ENCODE measurements at places on chromosomes 3 and 15.
A peak's percentile ranks its signal among the peaks of the same experiment; 100 is the strongest.

DNA sequence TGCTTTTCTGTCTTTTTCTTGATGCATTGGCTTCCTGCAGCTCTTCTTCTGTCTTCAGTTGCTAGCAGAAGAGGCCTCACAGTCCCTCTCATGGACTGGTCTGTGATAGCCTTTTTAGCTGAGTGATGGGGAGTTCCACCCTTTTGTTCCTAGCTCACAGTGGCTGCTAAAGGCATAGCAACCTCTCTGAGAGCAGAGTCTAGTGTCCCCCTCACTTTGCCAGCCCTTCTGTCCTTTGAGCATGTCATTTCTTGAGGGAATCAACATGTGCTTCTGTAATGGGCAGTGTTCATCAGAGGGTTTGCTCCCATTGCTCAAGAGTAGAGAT, 44.4 kb downstream of the GAP43 start:
- no peak for DNase-seq

GRCh38 chr15:39226169-39226937, 354.5 kb upstream of the THBS1 start:
- DNase-seq: no peak

GRCh38 chr3:126659915-126660886, 5.3 kb upstream of the TXNRD3 start:
- DNase-seq: no peak

- no peak for DNase-seq
These were observed 824 bp upstream of the CILP start for GRCh38 chr15:65212097-65212496.

DNA sequence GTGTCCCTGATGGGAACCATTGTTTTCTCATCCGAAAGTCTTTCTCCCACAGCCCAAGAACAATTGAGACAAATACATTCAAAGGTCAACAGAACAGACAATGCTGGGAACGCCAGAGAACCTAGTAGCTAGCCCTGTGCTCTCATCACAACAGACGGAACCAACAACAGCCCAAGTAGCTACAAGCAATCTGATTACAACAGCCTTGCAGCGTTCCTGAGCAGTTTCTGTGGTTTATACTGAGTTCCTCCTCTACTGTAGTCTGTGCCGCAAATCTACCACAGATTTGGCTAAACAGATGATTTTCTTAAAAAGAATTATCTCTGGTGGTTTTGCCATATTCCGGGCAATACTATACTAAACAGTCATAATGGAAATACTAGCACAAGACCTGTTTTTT, 435.6 kb downstream of the MECOM start:
- DNase-seq: no peak

- peak; percentile 75 for DNase-seq
These were observed 30.7 kb upstream of the ST3GAL6 start for GRCh38 chr3:98732286-98733052.

DNA sequence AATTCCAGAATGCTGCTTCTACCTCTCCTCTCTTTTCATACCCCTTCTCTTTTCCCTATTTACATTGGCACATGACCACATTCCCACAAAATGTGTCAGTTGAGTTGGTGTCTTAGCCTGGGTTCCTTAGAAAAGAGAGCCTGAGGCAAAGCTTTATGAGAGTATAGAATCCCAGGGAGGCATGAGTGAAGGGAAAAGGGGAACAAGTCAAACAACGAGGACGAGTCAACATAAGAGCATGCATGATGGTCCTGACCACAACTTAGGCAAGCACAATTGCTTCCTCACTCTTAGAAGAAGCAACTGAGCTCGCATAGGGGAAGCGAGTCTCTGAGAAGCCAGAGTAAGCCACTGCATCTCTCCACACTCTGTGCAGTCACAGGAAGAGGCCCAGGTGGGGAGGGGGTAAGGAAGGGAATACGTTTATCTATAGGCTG, 15.4 kb upstream of the ZNF774 start:
- DNase-seq: no peak

- no peak for DNase-seq
These were observed 30.3 kb downstream of the TCF12 start for GRCh38 chr15:56948764-56949101.

DNA sequence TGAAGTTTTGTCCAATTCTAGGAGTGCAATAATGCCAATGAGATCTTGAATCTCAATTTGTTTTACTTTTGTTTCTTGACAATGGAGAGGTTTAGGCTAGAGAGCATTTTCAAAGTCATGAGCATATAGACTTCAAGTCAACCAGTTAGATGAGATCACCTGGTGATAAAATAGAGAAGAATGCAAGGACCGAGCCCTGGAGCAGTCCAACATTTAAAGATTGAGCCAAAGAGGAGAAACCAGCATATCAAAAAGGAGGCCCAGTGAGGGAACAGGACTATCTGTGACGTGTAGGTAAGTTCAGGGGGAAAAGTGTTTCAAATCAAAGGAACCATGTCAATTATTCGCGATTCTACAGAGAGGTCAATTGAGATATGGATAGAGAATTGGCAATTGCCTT, 1.7 kb upstream of the PIAS1 start:
- DNase-seq: no peak

DNA sequence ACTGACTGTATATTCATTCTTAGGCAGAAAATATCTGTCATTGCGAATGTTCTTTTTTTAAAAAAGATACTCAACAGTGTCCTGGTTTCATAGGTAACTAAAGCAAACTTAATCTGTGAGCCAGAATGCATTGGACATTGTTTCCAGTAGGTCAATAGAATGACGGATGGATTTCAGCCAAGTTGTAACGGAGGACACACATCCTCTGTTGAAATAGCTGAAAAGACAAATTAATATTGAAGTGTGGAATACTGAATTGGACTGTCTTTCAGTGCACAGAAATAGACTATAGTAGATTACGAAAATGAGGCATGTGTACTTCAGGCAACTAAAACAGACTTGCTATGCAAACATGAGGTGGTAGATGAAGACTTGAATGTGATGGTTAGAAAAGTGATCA, 461.6 kb downstream of the WDR72 start:
- DNase-seq: no peak

All from right forelimb (tissue), 1 donor.